ENCODE measurements at places on chromosomes 5 and 9. TPM values are rescaled to one million over a fixed set of nuclear protein-coding genes. Genes with fewer than 3 reads are reported as not detected.

DNA sequence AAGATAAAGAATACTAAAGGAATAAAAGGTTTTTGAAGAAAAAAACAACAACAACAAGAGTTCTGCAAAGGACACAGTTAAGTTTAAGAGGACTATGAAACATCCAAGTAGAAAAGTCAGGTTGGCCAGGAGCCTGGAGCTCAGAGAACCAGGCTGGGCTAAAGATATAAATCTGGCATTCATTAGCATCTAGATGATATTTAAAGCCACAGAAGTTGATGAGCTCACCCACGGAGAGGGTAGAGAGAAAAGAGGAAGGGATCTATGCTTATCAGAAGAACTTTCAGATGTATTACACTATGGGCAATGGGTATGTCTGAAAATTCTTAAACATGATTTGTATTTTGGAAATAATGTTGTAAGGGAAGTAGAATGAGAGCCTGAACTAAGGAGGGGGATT is 9.9 kb downstream of the MIER3 start:
- DNase-seq, result no peak
- no peak overlapping the region for H3K4me3 ChIP-seq
- no peaks in the 10 kb centered on the region for H3K27me3 ChIP-seq
- H3K4me1 ChIP-seq, result no peaks in the 10 kb centered on the region

DNA sequence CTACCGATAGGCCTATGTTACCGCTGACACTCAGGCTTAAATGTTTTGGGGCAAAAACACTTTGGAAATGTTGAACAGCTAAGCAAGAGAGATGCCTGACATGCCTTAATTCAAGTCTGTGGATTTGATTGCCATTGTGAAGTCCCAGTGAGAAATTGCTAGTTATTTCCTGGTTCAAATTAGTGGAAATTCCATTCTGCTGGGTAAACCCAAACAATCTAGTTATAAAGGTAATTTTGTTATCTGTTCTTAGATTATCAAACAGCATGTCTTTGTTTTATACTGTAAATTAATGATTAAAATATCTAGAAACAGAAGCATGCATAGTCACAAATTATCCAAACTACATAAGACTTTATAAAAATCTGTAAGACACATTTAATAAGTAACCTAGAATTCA is 96.6 kb downstream of the PJA2 start:
- no peaks in the 10 kb centered on the region for H3K4me1 ChIP-seq
- no peak overlapping the region for H3K4me3 ChIP-seq
- no peak for DNase-seq
- no peaks in the 10 kb centered on the region for H3K27me3 ChIP-seq
- no peaks in the 10 kb centered on the region for H3K36me3 ChIP-seq

GRCh38 chr5:112189391-112189790 is 229.7 kb downstream of the EPB41L4A start:
- H3K4me1 ChIP-seq, result no peaks in the 10 kb centered on the region
- no peaks in the 10 kb centered on the region for H3K27me3 ChIP-seq
- no peaks in the 10 kb centered on the region for H3K36me3 ChIP-seq
- H3K4me3 ChIP-seq, result no peak overlapping the region

GRCh38 chr9:37650873-37651768 is at the start of gene FRMPD1:
Gene FRMPD1, plus strand, starts transcription at chr9:37650954. Its CDS starts 41,688 bp downstream, at chr9:37692642.
- no peak within 1 kb of the TSS for H3K27ac ChIP-seq
- H3K4me1 ChIP-seq, result peaks cover 4% of the 10 kb centered on the region
- H3K36me3 ChIP-seq, result no peaks in the 10 kb centered on the region
- H3K4me3 ChIP-seq, result peak within 1 kb of the TSS; percentile 63
- H3K27me3 ChIP-seq, result peaks cover 15% of the 10 kb centered on the region

- no peak for DNase-seq
- H3K27ac ChIP-seq, result peak overlapping the region; percentile 90
- no peaks in the 10 kb centered on the region for H3K4me1 ChIP-seq
- H3K27me3 ChIP-seq, result no peaks in the 10 kb centered on the region
- peak overlapping the region; percentile 83 for H3K4me3 ChIP-seq
These were observed 529 bp downstream of the UBAC1 start for GRCh38 chr9:135960411-135961276.

DNA sequence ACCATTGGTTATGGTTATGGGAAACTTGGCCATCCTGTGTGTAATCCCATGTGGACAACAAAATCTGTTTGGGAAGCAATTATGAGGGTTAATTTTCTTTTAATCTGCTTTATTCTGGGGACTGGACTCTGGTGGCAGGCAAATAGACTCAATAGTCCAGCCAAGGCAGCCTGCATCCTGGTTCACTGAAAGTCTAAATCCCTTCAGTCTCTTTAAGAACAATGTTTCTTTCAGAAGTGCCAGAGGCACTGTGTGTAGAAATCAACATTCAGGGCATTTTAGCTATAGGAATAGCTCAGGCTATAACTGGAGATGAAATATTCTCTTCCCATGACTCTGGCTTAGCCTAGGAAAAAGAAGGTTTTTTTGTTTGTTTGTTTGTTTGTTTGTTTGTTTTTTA is 118.0 kb downstream of the SPATA31D1 start:
- H3K4me3 ChIP-seq, result no peak overlapping the region
- H3K27me3 ChIP-seq, result no peaks in the 10 kb centered on the region
- no peak for DNase-seq
- no peaks in the 10 kb centered on the region for H3K36me3 ChIP-seq
- no peaks in the 10 kb centered on the region for H3K4me1 ChIP-seq

DNA sequence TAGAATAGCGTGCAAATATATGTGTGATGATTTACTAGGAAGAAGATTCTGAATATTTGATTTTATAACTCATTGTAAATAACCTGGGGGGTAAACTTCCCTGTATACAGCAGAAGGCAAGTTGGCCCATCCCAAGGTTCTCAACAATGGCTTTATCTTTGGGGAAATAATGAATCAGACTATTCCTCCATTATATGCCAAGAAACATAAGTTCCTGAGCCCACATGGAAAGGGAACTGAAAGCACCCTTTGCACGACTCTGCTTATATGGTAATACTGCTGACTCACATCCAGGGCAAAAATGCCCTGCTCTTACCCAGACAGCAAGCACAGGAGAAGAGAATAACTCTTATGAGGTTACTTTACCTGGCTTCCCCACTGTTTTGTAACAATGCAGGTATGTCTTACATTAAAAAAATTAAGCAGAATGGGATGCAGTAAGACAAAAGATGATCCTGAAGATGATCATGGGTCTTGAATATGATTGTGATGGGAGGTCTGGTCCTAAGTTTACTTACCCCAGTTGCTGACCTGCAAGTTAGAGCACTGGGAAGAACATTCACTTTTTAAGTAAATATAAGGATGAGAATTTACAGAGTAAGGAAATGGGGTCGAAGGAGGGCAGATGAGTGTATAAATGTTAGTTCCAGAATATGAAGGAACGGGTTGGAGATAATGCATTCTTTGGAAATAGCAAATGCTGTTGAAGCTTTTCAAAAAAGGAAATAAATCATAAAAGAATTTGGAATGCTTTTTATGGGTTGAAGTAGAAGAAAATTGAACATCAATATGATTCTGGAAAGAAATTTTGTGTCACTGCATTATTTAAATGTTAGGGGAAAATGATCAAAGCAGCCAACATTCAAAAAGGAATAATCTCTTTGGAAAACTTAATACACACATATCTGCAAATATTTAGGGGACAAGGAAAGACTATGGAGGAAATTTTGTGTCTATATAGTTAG is 428.4 kb upstream of the MPDZ start:
- H3K36me3 ChIP-seq, result no peaks in the 10 kb centered on the region
- H3K27ac ChIP-seq, result no peak overlapping the region
- no peaks in the 10 kb centered on the region for H3K27me3 ChIP-seq
- DNase-seq, result no peak
- no peak overlapping the region for H3K4me3 ChIP-seq

DNA sequence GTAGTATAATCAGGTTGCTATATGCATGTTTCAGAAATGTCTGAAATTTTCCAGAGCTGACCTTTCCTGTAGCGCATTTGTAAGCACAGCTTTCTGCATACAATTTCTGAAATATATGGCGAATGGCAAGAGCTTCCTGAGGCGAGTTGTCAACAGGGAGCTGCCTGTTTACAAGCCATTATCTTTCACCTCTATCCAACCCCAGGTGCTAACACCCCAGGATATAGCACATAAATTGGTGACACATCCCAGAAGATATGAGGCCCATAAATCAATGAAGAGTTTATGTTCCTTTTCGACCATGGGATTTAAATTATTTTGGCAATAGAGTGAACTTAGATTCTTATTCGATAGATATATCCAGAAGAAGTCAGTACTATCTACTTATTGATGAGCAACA is 379.8 kb downstream of the KDM4C start:
- no peak overlapping the region for H3K27ac ChIP-seq
- DNase-seq, result no peak
- no peaks in the 10 kb centered on the region for H3K4me1 ChIP-seq

DNA sequence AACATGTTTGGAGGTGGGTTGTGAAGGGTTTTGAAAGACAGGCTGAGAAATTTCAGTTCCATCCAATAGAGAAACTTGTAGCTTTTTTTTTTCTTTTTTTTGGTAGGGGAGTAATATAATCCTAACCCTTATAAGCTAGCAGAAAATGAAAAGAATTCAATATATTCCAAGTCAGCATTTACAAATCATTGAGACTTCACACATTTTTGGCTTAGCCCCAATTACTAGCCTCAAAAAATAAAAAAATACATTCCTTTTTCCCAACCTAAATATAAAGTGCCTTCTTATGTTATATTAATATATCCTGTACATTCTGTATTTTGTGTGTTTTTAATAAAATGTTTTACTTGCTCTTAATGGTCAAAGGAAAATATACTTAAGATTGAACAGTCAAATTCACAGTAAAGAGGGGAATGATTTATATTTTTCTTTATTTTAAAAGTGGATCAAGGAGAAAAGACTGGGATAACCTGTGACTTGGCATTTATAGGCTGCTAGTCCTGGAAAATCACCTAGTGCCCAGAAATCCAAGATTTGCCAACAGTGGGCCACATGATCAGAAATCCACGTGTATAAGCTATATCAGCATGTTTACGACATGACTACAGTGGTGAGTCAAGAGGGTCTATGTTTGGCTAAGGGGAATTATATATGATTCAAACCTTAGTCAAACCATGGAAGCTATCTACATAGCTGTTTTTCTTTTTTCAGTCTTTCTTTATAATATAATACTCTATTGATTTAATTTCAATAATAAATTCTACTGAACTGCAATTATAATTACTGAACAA is 14.5 kb downstream of the HACD4 start:
- H3K27me3 ChIP-seq, result no peaks in the 10 kb centered on the region
- DNase-seq, result no peak
- peaks cover 4% of the 10 kb centered on the region for H3K4me1 ChIP-seq

DNA sequence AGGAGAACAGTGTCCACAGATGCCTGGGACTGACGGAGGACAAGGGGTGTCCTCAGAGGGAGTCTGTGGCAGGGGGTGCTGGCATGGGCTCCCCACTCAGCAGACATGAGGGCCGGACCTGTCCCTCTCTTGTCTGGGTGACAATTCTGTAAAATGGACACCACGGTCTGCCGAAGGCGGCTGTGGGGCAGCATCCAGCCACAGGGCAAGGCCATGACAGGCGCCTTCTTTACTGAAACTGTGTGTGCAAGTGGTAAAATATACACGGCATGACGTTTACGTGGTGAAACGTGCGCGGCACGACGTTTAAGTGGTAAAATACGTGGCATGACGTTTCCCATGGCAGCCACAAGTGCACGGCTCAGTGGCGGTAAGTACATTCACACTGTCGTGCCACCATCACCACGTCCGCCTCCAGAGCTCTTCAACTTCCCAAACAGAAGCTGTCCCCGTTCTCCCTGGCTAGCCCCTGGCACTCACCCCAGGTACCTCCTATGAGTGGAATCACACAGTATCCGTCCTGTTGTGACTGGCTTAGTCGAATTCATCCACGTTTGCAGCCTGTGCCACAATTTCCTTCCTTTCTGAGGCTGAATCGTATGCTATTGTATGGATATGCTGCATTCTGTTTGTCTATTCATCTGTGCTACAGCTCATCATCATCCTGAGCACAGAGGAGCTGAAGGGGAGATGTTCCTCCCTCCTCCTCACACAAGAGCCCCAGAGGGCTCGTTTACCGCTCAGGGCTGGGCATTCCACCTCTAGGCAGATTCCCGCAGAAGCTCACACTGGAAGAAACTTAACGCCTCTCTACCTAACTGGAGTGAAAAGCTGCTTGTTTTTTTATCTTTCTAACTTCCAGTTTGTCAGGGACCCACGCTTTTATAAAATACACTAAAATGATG is 52.5 kb downstream of the COL23A1 start:
- H3K27ac ChIP-seq, result no peak overlapping the region
- H3K36me3 ChIP-seq, result no peaks in the 10 kb centered on the region
- H3K4me3 ChIP-seq, result no peak overlapping the region
- no peaks in the 10 kb centered on the region for H3K4me1 ChIP-seq
- DNase-seq, result no peak
- no peaks in the 10 kb centered on the region for H3K27me3 ChIP-seq

- no peaks in the 10 kb centered on the region for H3K4me1 ChIP-seq
- no peak overlapping the region for H3K27ac ChIP-seq
- no peak for DNase-seq
- H3K36me3 ChIP-seq, result no peaks in the 10 kb centered on the region
- H3K27me3 ChIP-seq, result no peaks in the 10 kb centered on the region
These were observed 5.0 kb upstream of the NIPSNAP3B start for GRCh38 chr9:104758974-104759373.

DNA sequence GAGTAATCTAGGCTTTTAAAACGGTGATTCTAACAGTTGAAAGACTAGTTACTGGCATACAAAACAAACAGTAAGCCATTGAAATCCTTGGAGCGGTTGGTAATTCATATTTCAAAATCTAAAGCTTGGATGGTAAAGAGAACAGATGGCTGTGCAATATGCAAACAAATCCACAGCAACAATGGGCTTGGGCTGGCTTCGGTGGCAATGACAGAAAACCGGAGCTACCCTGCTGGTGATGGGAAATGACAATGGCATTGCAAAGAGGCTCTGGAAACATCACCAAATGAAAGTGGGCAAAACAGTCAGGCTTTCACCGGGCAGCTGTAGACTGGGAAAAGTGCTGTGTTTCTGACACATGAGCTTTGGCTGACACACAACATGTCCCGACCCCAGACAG is 42.2 kb downstream of the MED27 start:
- H3K27ac ChIP-seq, result no peak overlapping the region
- H3K36me3 ChIP-seq, result no peaks in the 10 kb centered on the region
- H3K27me3 ChIP-seq, result no peaks in the 10 kb centered on the region
- H3K4me3 ChIP-seq, result no peak overlapping the region

- no peak for DNase-seq
- no peaks in the 10 kb centered on the region for H3K4me1 ChIP-seq
- peak overlapping the region; percentile 44 for H3K27ac ChIP-seq
These were observed 205.5 kb downstream of the SLIT3 start for GRCh38 chr5:169095410-169095960.

- H3K27ac ChIP-seq, result no peak overlapping the region
- H3K36me3 ChIP-seq, result no peaks in the 10 kb centered on the region
- no peak for DNase-seq
- no peaks in the 10 kb centered on the region for H3K4me1 ChIP-seq
- H3K27me3 ChIP-seq, result no peaks in the 10 kb centered on the region
These were observed 175.9 kb upstream of the NFIL3 start for GRCh38 chr9:91599564-91599963.

GRCh38 chr5:159199225-159199624 is 10.1 kb downstream of the RNF145 start:
- H3K27ac ChIP-seq, result no peak overlapping the region
- no peak for DNase-seq
- H3K4me3 ChIP-seq, result no peak overlapping the region
- no peaks in the 10 kb centered on the region for H3K27me3 ChIP-seq
- no peaks in the 10 kb centered on the region for H3K4me1 ChIP-seq
- H3K36me3 ChIP-seq, result no peaks in the 10 kb centered on the region

Gene NXNL2
- total RNA-seq, result not detected

Gene ANAPC2
- total RNA-seq, result 32.0 TPM

Gene NEUROG1
- total RNA-seq, result not detected

Gene NR5A1
- total RNA-seq, result not detected

Gene CD72
- total RNA-seq, result 6.4 TPM

Gene FAM169A
- total RNA-seq, result 1.6 TPM

Gene NPR3
- 44.2 TPM for total RNA-seq
